Activated CD8-positive, alpha-beta T cell treated with anti-CD3 and anti-CD28 coated beads for 36 hours (primary cell): ENCODE measurements at places on chromosomes 4 and X.

DNA sequence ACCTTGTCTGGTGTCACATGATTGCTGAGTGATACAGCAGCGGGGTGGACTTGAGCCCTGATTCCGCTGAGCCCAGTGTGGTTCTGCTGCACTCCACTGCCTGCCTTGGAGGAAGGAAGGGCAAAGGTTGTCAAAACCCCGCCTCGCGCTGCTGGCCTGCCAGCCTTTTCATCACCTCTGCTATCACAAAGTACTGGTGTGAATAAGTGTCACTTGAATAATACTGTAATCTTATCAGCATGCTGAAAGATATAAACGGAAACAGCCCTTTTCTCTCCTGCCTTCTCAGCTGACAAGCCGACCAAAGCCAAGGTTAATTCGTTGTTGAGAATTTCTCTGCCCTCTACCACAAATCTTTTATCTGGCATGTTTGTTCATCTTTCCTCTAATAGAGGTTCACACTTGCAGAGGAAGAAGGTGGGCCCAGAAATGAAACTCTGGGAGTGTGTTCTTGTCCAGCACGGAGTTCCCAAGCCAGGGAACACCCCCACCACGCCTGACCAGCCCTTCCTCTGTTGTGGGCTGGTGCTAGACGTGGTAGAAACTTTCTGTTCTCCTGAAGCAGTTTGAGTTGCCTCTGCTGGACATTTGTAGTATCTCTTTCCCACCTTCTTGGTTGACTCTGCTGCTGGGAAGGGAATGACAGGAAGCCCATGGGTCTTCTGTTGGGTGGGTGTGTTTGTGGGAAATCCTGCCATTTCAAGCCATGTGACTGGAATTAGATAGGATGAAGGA lies 21.5 kb downstream of the FHDC1 start:
- DNase-seq: no peak

- no peak for DNase-seq
Observed at GRCh38 chr4:7967501-7968261, 28.0 kb upstream of the AFAP1 start.

- DNase-seq: no peak
Observed at GRCh38 chr4:101222156-101222845, 125.0 kb downstream of the PPP3CA start.

GRCh38 chr4:42642101-42642797 lies 14.7 kb downstream of the ATP8A1 start:
- peak; percentile 49 for DNase-seq

GRCh38 chr4:30720661-30721184 lies 554 bp downstream of the PCDH7 start:
- peak; percentile 9 for DNase-seq

GRCh38 chrX:24646745-24647182 lies 383 bp downstream of the PCYT1B start:
- no peak for DNase-seq

DNA sequence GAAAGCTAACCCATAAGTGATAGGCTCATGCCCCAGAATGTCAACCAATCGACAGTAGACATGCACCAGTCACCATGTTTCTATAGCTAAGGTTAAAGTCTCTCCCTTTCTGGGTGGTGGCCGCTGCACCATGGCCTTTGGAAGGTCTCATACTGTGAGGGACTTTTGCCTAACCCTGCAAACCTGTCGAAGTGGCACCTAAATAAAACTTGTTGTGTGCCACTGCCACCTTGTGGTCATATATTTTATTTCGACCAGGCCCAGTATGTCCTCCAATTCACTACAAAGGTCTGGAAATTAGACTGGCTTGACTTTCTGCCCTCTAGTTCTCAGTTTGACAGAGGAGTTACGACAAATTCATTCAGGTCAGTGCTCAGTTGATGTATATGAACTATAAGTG lies 163.1 kb downstream of the SMARCA1 start:
- DNase-seq: peak; percentile 61

DNA sequence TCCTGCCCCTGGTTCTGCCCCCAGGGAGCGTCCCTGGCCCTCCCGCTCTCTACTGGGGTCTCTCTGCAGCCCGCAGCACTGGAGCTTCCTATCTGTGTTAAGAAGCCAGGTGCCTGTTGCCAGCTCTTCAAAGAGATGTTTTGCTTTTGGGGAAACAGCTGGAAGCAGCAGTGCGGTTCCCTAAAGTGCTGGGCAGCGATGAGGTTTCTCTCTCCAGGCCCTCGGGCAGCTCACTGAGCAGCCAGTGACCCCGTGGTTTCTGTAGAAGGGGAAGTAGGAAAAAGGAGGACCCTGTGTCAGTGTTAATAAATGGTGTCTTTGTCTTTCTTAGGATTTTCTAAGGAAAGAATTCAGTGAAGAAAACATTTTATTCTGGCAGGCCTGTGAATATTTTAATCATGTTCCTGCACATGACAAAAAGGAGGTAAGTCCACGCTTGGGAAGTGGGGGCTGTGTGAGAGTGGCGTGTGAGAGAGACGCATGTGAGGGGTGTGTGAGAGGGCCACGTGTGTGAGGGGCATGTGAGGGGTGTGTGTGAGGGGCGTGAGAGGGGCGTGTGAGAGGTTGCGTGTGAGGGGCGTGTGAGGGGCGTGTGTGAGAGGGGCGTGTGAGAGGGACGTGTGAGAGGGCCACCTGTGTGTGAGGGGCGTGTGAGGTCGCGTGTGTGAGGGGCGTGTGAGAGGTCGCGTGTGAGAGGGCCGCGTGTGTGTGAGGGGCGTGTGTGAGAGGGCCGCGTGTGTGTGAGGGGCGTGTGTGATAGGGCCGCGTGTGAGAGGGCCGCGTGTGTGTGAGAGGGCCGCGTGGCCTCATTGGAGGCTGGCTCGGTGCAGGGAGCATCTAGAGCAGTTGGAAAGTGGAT lies 27.1 kb upstream of the HGFAC start:
- no peak for DNase-seq

DNA sequence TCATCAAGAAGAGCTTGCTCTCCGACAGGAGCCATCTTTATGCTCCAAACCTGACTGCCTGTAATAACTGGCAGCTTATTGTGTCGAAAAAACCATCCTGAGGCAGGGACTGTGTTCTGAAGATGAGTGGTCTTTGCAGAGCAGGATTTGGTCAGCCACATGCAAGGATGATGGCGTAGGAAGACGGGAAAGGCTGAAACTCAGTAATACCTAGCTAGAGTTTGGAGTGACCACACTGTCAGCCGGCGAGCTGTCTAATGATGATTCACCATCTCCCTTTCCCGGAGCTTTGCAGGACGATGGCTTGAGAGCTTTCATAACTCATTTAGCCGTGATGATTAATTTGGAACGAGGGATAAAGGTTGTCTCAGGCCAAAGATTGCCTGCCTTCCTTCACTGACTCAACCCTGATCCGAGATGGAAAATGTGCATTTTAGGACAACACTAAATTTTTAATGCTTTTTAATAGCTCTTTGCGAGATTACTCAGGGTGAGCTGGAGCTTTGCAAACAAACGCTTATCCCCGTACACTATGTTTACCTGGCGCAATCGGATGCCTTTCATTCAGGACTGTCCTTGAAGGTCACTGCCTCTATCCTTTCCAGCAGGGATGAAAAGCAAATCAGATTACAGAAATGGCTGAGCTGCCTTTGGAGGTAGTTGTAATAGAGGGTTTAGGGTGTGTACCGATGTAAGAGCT lies 288.5 kb downstream of the ASMT start:
- DNase-seq: no peak

DNA sequence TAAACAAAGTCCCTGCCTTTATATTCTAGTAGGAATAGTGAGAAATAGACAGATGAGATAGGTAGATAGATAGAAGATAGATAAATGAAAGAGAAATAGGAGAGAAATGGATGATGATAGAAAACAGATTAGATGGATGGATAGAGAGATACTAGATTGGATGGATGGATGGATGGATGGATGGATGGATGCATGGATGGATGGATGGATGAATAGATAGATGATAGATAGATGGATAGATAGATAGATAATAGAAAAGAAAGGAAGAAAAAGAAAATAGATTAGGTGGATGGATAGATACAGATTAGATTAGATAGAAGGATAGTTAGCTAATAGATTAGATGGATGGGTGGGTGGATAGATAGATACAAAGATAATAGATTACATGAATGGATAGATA lies 33.2 kb upstream of the WDR17 start:
- no peak for DNase-seq

DNA sequence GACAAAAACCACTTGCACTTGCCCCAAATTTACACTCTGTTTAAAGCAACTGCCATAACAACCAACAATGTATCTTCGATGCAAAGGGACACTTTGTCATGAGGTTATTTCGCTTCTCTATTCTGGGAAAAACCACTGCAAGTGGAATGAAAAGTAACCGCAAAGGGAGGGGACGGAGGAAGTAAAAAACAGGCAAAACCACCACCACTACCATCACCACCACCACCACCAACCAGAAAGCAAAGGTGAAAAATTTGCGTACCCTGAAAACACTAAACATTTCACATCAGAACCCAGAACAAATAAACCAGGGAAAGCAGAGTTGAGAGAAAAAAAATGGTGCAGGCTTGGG lies 1.2 kb upstream of the N4BP2 start:
- peak; percentile 82 for DNase-seq

DNA sequence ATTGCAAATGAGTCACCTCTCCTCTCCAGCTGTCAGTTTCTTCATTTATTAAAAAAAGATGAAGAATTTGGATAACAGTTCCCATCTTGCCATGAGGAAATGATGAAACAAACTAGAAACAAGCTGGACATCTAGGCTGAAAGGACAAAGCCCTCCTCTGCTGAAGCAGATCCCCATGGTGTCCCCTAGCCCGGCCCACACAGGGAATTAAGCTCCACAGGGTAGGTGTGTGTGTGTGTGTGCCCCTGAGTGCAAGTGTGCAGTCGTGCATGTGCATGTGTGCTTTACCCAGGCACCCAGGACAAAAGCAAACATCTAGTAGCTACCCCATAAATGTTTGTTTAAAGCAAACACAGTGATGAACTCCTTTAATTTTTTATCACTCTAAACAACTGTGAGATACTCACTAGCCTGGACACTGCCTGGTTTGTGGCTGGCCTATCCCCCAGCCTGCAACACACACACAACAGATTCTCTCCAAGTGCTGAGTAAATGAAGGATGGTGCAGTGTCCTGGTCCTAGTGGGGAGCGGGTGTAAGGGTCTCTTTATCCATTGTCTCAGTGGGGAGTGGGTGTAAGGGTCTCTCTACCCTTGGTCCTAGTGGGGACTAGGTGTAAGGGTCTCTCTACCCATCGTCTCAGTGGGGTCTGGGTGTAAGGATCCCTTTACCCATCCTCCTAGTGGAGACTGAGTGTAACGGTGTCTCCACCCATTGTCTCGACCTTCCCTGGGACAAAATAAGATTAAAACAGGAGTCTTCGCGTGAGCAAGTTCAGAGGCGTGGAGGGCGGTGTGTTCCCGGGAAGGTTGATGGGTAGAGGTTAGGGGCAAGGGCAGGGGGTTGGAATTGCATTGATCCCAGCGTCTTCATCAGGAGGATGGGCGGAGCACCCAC lies 688 bp upstream of the EVC start:
- DNase-seq: no peak

DNA sequence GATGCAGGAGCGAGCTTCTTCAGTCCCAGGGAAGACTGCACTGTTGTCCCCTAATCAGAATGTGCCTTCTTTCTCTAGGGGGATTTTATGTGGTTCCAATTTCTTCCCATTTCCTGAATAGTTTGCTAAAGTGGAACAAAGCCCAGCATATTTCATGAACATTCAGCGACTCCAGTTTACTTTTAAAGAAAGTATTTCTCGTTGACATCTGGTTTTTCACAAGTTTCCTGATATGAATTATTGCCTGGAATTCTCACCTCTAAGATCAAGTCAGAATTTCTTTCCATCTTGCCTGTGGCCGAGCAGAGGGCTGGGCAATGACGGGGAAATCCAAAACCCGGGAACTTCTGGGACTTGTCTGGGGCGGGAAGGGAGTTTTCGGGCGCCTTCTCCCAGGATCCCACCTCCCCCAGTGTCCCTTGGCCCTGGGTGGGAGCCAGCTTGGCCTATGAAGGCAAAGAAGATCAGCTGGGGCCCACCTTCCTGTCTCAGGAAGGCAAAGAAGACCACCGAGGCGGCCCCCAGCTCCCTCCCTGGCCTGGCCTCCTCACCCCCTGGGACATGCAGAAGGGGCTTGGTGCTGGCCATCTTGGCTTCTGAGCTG lies 15.4 kb downstream of the SORCS2 start:
- DNase-seq: no peak

DNA sequence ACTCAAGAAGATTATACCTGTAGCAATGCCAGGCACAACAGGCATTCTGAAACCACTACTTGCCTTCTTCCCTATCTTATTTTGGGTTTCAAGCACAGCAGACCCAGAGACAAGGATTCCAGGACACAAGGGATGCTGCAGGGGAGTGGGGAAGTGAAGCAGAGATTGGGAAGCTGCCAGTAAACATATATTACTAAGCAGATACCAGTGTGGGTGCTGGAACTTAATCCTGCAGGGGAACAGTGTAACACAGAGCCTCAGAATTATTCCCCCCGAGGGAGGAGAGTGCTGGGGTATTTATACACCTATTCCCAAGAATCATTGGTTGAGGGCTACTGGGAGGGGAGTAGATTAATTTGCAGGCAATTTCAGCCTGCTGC lies 33.3 kb upstream of the MAML3 start:
- DNase-seq: no peak

DNA sequence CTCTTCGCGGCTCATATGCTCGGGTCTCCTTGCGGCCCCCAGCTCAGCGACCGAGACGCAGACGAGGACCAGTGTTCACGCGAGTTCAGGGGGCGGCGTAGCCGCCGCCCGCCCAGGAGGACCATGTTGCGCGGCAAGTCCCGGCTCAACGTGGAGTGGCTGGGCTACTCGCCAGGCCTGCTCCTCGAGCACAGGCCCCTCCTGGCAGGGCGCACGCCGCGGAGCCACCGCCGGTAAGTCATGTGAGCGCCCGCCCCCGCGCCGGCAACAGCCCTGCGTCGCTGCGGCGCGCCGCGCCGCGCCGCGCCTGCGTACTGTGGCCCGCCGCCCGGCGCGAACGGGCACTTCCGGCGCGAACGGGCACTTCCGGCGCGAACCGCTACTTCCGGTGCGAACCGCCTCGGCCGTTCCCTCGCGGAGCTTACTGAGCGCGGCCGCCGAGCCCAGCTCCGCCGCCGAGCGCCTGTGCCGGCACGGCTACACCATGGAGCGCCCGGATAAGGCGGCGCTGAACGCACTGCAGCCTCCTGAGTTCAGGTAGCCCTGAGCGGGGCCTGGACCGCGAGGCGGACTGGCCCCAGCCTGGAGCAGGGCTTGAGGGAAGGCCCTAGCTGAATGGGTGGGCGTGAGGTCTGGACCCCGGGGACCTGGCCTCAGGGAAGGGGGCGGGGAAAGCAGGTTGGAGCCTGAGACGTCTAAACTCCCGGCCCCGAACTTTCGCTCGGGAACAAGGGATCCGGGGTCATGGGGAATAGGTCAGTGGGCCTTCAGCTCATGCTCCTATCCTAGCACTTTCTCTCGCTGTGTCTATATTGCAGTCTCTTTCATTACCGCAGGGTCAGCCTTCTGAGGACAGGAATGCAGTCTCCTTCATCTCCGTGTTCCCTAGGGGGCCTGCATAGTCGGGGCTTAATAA lies at the start of gene VMA21:
TSS of gene VMA21 (plus strand) at position 382 of the 916 bp plus-strand sequence. CDS start at position 485, 103 bp downstream.
- DNase-seq: peak; percentile 84

- DNase-seq: no peak
Observed at GRCh38 chr4:122806981-122807679, 19.5 kb upstream of the FGF2 start.

GRCh38 chrX:108362026-108362425 lies 76.2 kb downstream of the COL4A6 start:
- DNase-seq: no peak

GRCh38 chr4:129453524-129454200 lies 357.7 kb downstream of the C4orf33 start:
- no peak for DNase-seq

- DNase-seq: no peak
Observed at GRCh38 chrX:69045616-69046345, 119.5 kb downstream of the PJA1 start.

- DNase-seq: no peak
Observed at GRCh38 chrX:76147106-76147505, 25.8 kb upstream of the PBDC1 start.

GRCh38 chr4:33746979-33747378 lies 2497.3 kb downstream of the ARAP2 start:
- DNase-seq: no peak
